Activated CD4-positive, alpha-beta T cell treated with anti-CD3 and anti-CD28 coated beads, Interleukin-2, Interleukin-6, amounts not matched to agents 100 ng/mL and 50 ng/mL, durations not matched to agents 16 hours and 8 hours (primary cell): ENCODE measurements at places on chromosomes 3 and 15.
A peak's percentile ranks its signal among the peaks of the same experiment; 100 is the strongest.

DNA sequence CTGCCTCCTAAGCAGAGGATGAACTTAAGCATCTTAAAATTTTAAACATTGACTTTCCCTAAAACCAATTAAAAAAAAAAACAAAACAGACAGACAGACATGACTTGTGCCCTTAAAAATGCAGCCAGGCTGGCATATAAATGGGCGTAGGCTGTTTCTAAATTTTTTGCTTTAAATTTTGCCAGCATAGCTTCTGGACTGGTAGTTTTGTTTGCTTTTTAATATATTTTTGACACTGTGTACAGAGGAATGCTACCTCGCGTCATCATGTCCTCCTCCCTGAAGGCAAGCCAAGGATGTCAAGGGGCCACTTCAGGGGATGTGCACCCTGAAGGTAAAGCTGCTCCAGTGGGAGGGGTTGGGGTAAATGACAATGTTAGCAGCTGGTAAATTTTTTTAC, 134.8 kb downstream of the PGPEP1L start:
- no peak for DNase-seq

- no peak for DNase-seq
Measured at GRCh38 chr15:35060591-35060990, 24.5 kb downstream of the NANOGP8 start.

DNA sequence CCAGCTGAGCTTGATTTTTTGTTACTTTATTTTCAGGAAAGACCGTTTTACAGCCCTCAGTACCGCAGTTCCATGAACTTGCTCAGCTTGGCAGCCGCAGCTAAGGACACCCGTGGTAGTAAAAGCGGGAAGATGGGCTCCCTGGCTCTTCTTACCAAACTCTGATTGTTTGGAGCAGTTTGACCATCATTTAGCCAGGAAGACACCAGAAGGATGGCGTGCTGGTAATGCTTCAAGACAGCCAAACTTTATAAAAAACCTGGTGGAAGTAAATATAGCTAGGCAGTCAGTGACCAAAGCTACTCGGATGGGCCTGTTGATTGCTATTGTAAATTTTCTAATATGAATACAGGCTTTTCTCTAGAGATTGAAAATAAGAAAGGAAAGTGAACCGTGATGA, 28.9 kb downstream of the POLR2M start:
- no peak for DNase-seq

DNA sequence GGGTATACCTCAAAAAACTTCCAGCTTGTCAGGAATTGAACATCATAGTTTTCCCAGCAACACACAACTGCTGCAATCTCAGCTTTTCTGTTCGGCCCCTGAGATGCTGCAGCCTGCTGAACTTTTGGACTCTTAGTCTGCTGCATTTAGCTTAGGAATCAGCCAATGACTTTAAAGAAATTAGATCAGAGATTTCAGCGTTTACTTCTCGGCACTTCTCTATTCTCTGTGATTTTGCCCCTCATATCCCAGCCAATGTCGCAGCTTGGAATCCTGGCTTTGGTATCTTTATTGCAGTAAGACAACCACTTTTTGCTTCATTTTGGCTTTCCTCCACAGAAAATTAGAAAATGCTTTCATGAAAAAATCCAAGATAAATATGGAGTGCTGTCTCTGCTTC, 86.3 kb upstream of the MCTP2 start:
- DNase-seq, result no peak

GRCh38 chr15:89130201-89130600, 41.9 kb downstream of the ABHD2 start:
- DNase-seq, result peak; percentile 71

GRCh38 chr3:153216928-153217327, 54.9 kb downstream of the RAP2B start:
- DNase-seq, result no peak

DNA sequence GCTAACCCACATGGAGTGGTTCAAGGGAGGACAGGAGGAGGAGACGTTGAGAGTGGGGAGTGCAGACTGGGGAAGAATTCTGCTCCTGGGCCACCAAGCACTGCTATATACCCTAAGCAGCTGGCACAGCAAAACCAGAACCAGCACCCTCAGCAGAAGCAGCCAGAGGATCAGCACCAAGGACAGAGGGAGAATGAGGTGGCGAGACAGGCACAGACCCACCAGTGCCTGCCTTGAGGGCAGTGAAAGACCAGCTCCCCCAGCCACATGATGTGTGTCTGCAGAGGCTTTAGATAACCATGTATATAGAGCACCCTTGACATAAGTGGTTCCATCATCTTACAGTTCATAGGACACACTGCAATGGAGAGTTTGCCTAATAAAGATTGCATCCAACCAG, 319.0 kb downstream of the GABRB3 start:
- no peak for DNase-seq

DNA sequence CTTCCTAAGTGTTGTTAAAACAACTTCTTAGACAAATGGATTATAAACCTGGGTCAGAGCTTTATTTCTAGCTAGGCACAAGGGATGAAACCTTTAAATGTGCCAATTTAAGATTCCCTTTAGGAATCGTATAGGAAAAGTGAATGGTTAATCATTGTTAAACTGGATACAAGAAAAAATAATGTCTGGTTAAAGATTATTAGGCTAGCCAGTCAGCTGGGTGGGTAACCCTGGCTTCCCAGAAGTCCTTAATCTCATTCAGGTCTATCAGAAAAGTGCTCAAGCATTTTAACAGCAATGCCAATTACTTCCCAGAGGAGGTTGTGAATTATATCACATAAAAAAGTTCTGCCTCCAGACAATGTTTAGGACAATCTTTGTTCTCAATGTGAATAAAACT, 37.6 kb downstream of the NANOGP8 start:
- DNase-seq, result no peak

DNA sequence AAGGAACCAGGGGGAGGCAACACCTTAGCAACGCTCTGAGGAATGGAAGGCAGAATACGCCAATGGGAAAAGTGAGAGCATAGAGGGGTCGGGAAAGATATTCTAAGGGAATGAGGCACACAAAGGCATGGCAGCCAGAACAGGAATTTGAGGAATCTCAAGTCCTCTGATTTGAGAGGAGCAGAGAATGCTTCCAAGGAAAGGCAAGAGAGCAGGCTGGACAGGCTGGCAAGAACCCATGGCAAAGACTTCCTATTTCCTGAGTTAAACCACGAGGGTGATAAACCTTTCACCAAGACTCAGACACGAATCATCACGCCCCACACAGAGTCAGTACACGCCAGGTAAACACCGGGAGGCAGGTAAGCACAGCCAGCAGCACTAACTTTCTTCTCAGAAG, 109.8 kb downstream of the IGF2BP2 start:
- DNase-seq, result no peak

DNA sequence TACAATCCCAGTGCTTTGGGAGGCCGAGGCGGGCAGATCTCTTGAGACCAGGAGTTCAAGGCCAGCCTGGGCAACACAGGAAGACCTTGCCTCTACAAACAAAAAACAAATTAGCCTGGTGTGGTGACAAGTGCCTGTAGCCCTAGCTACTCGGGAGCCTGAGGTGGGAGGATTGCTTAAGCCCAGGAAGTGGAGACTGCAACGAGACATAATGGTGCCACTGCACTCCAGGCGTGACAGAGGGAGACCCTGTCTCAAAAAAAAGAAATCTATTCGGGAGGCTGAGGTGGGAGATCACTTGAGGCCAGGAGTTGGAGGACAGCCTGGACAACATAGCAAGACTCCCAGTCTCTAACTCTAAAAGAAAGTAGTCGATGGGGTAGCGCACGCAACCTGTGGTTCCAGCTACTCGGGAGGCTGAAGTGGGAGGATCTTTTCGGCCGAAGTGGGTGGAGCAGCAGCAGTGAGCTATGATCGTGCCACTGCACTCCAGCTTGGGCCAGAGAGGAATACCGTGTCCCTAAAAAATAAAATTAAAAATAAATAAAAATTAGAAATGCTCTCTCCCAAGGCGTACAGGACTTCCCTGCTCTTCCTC, 775 bp downstream of the C3orf33 start:
- peak; percentile 8 for DNase-seq

DNA sequence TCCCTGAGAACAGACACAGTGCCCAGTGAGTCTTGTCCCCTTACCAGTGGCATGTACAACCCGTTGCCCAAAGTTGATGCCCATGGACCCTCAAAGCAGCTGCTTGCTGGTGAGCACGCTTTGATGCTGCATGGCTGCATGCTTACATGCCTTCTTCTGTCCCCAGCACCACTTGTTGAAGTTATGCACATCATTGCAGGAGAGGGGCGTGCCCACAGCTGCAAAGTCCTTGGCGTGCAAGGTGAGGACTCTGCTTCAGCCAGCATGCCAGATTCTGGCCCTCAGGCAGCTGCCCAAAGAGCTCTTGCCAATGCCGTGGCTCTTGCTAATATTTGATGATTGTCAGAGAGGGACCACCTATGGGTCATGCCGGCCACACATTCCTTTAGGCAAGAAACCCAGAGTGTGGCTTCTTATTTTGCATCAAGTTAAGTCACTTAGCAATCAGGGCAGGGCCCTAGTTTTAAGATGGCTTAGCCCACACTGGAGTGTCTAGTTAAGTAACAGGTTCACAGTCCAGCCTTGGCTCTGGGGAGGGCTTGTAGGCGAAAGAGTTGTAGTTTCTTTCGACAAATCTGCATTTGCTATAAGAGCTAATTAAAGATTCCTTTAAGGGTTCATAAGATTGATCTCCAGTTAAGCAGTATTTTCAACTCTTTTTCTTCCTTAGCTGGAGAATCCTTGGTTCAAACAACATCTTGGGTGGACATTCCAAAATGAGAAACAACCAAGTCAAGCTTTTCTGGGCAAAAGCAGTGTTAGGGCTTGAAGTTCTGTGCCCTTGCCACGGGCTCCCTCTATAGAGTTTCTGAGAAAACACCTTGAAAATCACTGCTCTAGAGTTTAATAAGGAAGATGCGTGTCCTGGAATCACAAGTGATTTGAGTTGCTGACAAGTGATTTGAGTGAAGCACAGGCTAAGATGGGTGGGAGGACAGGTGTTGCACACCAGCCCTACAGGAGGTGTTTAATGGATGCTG, 128.6 kb downstream of the SLCO3A1 start:
- DNase-seq, result no peak

DNA sequence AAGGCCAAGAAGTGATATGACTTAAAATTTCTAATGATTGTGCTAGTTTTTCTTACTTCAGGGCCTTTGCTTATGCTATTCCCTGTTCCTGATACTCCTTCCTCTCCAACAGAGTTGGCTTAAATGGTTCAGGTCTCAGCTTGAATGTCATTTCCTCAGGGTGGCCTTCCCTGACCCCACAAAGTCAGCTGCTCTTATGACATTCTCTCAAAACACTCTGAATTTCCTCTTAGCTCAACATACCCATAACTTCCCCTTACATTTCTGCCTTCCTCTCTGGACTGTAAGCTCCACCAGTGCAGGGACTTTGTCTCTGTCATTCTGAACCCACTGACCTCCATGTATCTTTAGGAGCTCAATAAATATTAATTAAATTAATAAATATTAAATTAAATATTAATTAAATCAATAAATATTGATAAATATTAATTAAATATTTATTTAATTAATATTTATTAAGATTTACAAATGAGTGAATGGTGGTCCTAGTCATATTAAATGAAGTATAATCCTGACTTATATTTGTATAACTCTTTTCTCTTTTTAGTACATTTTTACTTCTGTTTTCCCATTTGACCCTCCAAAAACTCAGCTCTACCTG, 17.9 kb upstream of the TMCC1 start:
- no peak for DNase-seq

- peak; percentile 13 for DNase-seq
Measured at GRCh38 chr15:77440378-77440999, 19.8 kb downstream of the HMG20A start.

GRCh38 chr3:184189421-184189820, 3.4 kb downstream of the ABCF3 start:
- no peak for DNase-seq
